ENCODE measurements at places on chromosomes 1 and 21. TPM values are rescaled to one million over a fixed set of nuclear protein-coding genes. Genes with fewer than 3 reads are reported as not detected.

The PPM1J gene
- total RNA-seq, result 1.1 TPM

The CCDC181 gene
- 0.37 TPM for total RNA-seq

The INSRR gene
- total RNA-seq, result not detected

The RNU1-1 gene
- under 0.01 TPM for total RNA-seq

The KIAA1614 gene
- total RNA-seq, result 4.5 TPM

The PRRX1 gene
- 523 TPM for total RNA-seq

The RPTN gene
- total RNA-seq, result not detected

The HCRTR1 gene
- not detected for total RNA-seq

The FTCD gene
- total RNA-seq, result 0.37 TPM

The CD1B gene
- total RNA-seq, result not detected

The CDC42BPA gene
- 39.3 TPM for total RNA-seq

The SPRR1A gene
- total RNA-seq, result not detected

The NFASC gene
- 12.1 TPM for total RNA-seq

The DIPK1A gene
- total RNA-seq, result 5.9 TPM

The RNU5D-1 gene
- not detected for total RNA-seq

The OLFML2B gene
- total RNA-seq, result 39.5 TPM

The GJA4 gene
- not detected for total RNA-seq

The APOBEC4 gene
- total RNA-seq, result not detected

The C1orf94 gene
- under 0.01 TPM for total RNA-seq

The CRYAA gene
- not detected for total RNA-seq

The FAM43B gene
- under 0.01 TPM for total RNA-seq

The GNAI3 gene
- 14.0 TPM for total RNA-seq

The CCDC30 gene
- 1.5 TPM for total RNA-seq

The KIF17 gene
- not detected for total RNA-seq

The RHOU gene
- total RNA-seq, result 0.37 TPM

The TEX38 gene
- total RNA-seq, result not detected

The S100A16 gene
- total RNA-seq, result 537 TPM

The NR5A2 gene
- not detected for total RNA-seq

The TPM3 gene
- total RNA-seq, result 401 TPM

The KRTAP7-1 gene
- not detected for total RNA-seq

The INKA2 gene
- total RNA-seq, result 8.0 TPM

The BGLAP gene
- 0.37 TPM for total RNA-seq

The OR14A16 gene
- total RNA-seq, result not detected

The RIPK4 gene
- total RNA-seq, result not detected

The TMOD4 gene
- not detected for total RNA-seq

The GNG12 gene
- total RNA-seq, result 160 TPM

The GNAT2 gene
- total RNA-seq, result not detected

The C1orf115 gene
- total RNA-seq, result 0.37 TPM

The STIL gene
- total RNA-seq, result 9.6 TPM

The MORC3 gene
- 21.7 TPM for total RNA-seq

The GBP5 gene
- total RNA-seq, result not detected

The FCRLA gene
- total RNA-seq, result 1.8 TPM

The MECR gene
- 43.2 TPM for total RNA-seq

The RGS1 gene
- not detected for total RNA-seq

The SAMD13 gene
- total RNA-seq, result 1.4 TPM

The MYBPHL gene
- total RNA-seq, result not detected

The IL22RA1 gene
- total RNA-seq, result 0.37 TPM

The KRTAP19-3 gene
- total RNA-seq, result not detected

The PLA2G2D gene
- not detected for total RNA-seq

The PLPPR5 gene
- under 0.01 TPM for total RNA-seq

The ADGRB2 gene
- total RNA-seq, result 4.7 TPM

The GPR52 gene
- total RNA-seq, result 2.5 TPM

All from subcutaneous preadipocyte (primary cell).